ENCODE measurements at places on chromosomes 12 and 14. TPM values are rescaled to one million over a fixed set of nuclear protein-coding genes. Genes with fewer than 3 reads are reported as not detected.
A peak's percentile ranks its signal among the peaks of the same experiment; 100 is the strongest.

SDR9C7 gene
- total RNA-seq = not detected

- no peak for DNase-seq
Observed at GRCh38 chr12:78584695-78585094, 279.9 kb upstream of the SYT1 start.

DNA sequence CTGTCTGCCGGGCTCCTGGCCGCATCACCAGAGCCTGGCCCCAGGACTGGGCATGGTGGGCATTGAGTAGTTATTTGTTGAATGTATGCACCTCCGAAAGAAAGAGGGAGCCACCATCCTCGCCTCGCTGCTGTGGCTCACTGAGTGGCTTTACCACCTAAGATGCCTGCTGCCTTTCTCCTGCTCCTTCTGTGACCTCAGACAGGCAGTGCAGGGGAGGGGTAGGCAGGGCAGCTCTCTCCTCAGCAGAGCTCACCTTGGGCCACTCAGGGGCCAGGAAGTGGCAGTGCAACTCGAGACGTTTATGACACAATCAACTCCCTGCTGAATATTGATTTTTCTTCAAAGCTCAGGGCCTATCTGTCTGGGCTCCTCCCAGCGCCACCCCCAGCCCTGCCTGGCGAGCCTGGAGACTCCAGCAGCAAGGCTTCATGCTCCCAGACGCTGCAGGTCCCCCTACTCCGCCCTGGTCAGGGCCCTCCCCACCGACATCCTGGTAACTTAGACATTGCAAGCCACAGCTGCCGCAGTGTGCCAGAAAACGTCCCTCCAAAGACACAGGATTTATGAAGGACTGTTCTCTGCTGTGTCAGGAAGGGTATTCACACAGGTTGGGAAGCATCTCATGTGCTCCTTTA lies 84.3 kb upstream of the DIO3 start:
- DNase-seq = no peak

BCL2L2 gene
- total RNA-seq = 37.5 TPM

GRCh38 chr14:72708708-72709475 lies 185.0 kb downstream of the DPF3 start:
- DNase-seq = no peak

- DNase-seq = no peak
Observed at GRCh38 chr14:80973931-80974641, 18.7 kb downstream of the TSHR start.

RAD9B gene
- 0.63 TPM for total RNA-seq

GRCh38 chr12:105825141-105825540 lies 313.6 kb downstream of the NUAK1 start:
- DNase-seq = no peak

KRT77 gene
- not detected for total RNA-seq

- peak; percentile 83 for DNase-seq
Observed at GRCh38 chr14:104976198-104977007, 1.8 kb downstream of the AHNAK2 start.

DNA sequence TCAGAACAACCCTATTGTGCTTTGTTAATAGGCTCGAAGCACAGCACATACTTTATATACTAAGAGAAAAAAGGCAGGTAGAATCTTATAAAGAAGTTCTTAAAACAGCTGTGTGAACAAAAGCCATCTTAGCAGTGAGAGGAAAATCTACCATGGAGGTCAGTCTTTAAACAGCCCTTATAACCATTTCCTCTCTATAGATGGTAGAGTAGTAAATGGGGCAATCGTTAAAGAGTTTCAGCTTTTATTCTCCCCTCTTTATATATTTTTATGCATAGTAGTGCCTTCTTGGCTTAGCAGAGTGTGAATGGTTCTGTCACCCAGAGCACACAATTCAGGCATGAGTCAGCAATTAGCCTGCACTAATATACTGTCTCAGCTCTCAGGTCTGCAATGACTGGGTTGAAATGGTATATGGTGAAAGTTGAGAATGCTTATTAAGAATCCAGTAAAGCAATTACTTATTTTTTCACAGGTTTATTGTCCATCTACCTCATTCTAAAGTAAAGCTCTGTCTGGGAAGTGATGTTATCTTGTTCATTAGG lies 305.0 kb downstream of the NELL2 start:
- DNase-seq = no peak

GRCh38 chr12:128857133-128857763 lies 4.0 kb downstream of the GLT1D1 start:
- DNase-seq = no peak

DNA sequence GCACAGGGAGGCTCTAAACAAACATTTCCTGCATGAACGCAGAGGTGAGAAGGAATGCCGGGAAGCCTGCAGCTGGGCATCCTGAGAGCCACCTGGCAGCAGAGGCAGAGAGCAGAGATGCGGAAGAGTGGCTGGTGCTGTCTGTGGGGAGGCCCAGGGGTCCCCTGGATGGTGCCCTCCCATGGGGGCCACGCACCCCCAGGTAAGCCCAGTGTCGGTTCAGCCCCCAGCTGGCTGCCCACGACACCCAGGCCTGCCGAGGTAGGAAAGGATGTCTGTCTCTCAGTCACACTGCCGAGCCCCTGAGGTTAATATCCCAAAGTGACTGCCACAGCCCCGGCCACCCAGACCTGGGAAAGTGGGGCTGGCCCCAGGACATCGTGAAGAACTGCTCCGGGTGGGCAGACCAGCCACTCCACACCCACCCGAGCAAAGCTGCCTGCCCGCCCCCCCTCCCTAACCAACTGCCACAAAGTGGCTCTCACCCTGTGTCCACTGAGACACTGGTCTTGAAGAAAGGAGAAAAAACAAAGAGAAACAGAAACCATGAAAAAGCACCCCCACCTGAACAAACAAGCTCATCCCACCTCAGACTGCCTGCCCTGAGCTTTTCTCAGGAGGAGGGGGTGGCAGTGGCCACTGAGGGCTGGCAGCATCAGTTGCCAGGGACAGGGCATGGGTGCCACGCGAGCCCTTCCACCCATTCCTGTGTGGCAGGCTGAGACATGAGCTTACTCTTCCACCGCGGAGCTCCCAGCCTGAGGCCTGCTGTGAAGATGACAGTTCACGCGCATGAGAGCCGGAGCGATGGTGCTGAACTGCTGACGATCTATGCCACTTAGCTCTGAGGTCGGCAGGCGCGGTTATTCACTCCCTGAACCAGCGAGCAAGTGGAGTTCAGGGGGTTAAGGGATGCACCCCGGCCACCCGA lies 40.8 kb downstream of the CCDC88C start:
- DNase-seq = no peak

- DNase-seq = no peak
Observed at GRCh38 chr14:61388976-61389576, 67.7 kb downstream of the PRKCH start.

TMEM106C gene
- 48.1 TPM for total RNA-seq

SLC25A47 gene
- total RNA-seq = not detected

RAD51AP1 gene
- 1.2 TPM for total RNA-seq

PLBD1 gene
- 29.1 TPM for total RNA-seq

All from left ventricle myocardium inferior (tissue), 1 donor.